Activated CD4-positive, alpha-beta T cell treated with anti-CD3 and anti-CD28 coated beads, Interleukin-2, amount 10 ng/mL, durations not matched to agents 7 days and 5 days (primary cell): ENCODE measurements at places on chromosomes 1 and 21.

DNA sequence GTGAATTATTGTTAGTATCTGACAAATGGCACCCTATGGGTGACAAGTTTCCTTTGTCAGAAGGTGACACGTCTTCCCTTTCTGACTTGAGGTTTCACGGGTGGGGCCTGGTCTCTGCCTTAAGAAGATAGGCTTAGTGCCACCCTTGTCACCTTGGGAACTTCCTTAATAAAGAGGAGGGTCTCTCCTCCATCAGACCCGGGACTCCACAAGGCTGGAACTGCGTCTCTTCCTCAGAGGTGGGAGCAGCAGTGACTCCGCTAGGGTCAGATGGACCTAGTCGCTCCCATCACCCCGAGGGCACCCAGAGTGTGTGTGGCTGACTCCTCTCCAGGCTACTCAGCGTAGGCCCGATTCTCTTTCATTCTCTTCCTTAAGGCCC, 774 bp upstream of the WDTC1 start:
- DNase-seq = peak; percentile 22

- DNase-seq = no peak
Measured at GRCh38 chr1:234702342-234703000, 92.5 kb upstream of the IRF2BP2 start.

- no peak for DNase-seq
Measured at GRCh38 chr1:112387807-112388206, 8.2 kb upstream of the CTTNBP2NL start.

GRCh38 chr1:161440312-161440894, 64.9 kb upstream of the FCGR2A start:
- DNase-seq = peak; percentile 59

DNA sequence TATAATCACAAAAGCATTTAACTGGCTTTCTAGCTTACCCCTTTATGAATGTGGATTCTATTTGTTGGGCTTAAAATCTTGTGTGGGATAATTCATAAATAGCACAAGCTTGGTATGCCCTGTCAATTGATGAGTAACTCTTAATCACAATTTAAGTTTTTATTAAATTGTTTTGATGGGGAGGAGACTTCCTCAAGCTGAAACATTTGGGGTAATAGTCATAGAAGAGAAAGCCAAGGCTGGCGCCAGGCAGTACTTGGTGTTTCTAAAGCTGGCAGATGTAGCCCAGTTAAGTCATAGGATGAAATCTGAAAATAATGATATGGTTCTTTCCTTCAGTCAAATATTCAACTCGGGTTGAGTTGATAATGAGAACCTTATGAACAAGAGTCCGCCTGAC, 167.2 kb downstream of the FMN2 start:
- DNase-seq = no peak

- DNase-seq = peak; percentile 19
Measured at GRCh38 chr1:244964112-244964971, 100.0 kb upstream of the HNRNPU start.

DNA sequence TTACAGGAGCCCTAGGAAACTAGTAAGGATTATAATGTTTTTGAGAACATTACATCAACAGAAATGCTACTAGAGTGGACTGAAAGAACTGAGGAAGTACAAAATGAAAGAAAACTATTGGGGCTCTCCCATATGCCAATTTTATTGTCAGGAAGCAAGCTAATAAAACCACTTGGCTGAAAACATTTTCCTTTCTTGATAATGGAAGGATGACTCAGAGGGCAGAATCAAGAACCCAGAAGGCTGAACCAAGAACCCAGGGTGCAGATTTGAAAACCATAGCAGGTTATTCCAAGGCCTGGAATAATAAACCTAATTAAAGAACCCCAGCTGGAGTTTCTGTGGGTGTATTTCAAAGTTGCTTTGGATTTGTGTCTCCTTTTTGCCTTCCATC, 70.7 kb downstream of the RPE65 start:
- no peak for DNase-seq

- DNase-seq = no peak
Measured at GRCh38 chr1:40308036-40308727, 8.9 kb downstream of the COL9A2 start.

GRCh38 chr1:167446966-167447365, 71.4 kb downstream of the CD247 start:
- no peak for DNase-seq

- no peak for DNase-seq
Measured at GRCh38 chr1:81254560-81254959, 546.2 kb upstream of the ADGRL2 start.

GRCh38 chr1:36805979-36806640, 228.2 kb downstream of the GRIK3 start:
- no peak for DNase-seq

GRCh38 chr21:17088500-17088899, 424.3 kb upstream of the CXADR start:
- no peak for DNase-seq

DNA sequence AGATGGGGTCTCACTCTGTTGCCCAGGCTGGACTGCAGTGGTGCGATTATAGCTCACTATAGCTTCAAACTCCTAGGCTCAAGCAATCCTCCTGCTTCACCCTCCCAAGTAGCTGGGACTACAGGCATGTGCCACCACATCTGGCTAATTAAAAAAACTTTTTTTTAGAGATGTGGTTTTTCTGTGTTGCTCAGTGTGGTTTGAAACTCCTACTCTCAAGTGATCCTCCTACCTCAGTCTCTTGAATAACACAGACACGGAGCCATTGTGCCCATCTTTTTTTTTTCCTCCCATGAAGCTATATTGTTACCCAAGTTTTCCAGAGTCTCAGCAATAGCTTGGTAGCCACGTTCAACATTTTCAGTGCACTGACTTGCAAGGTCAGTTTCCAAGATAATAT, 2.7 kb downstream of the GIPC2 start:
- DNase-seq = no peak

GRCh38 chr1:246182149-246182851, 324.8 kb downstream of the SMYD3 start:
- no peak for DNase-seq

DNA sequence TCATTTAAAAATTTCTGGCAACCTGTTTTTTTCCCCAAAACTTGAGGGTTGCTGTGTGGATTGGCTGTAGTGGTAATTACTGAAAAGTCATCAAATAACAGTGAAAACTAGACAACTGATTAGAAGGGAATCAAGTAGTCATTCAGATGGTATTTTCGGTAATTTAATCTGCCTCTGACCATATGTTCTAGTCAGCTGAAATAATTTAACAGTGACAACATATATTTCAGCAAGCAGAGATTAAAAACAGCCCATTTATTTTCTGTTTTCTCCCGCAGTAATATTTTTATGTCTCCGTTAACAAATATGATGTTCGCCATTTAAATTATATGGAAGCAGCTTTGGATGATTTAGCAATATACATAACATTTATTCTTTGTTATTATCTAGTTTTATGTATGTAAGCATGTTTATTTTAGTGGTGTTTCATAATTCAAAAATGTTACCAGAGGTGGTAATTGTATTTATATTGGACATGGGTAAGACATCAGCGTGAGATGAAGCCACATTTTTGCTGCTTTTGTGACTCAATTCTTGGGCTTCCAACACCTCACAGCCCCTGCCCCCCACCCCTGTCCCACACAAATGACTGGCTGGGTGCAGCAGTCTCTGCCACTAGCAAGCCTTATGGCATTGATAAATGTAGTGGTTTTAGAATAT, 104.4 kb downstream of the GALNT2 start:
- DNase-seq = no peak

DNA sequence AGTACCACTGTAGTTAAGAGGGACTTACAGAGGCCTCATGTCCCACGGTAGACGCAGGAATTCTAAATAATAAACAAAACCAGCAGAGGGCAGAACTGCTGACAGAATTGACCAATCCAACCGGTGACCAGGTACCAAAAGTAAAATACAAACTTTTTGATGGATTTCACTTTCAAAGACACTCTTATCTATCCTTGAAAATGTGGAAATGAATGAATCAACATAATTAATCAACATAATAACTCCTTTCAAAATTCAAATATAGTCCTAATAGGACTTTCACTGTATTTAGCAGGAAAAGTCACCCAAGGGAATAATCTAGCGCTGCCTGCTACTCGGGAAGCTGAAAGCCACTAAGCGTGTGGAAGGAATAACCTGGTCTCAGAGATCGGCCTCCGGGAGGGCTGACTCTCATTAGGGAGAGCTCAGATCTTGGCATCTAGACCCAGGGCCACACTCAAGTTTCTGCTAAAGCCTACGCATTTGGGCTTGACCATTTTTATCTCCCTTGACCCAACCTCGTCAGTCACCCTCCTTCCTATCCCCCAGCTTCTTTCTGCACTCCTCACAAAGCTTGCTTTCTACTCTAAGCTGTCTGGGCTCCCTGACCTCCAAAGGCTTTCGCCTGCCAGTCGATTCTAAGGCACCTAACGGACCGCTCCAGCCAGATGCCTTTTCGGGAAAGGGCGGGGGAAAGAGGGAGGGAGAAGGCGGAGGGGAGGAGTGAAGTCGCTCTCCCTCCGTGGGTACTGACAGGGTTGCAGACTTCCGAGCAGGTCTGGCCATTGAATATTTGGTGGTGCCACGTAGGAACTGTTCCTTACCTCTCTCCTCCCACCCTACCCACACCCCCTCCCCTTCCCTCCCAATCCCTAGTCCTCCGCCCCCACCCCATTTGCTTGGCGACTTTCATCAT, 1.6 kb downstream of the COL11A1 start:
- peak; percentile 8 for DNase-seq

GRCh38 chr1:213303286-213303685, 252.2 kb downstream of the RPS6KC1 start:
- DNase-seq = no peak
